ENCODE measurements at places on chromosomes 4 and X.

DNA sequence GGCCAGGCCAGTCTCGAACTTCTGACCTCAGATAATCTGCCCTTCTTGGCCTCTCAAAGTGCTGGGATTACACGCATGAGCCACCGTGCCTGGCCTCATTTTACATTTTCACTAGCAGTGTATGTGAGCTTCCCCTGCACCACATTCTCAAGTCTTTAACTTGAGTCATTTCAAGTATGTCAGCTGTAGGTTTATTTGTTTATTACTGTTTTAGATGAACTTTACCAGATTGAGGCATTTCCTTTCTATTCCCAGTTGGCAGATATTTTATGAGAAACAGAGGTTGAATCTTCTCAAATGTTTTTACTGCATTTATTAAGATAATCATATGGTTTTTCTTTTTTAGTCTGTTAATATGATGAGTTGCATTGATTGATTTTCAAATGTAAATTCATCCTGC is 114.6 kb upstream of the SH3RF1 start:
- no peak for DNase-seq

- DNase-seq: no peak
These were observed 246.5 kb upstream of the SFRP2 start for GRCh38 chr4:154035341-154035740.

DNA sequence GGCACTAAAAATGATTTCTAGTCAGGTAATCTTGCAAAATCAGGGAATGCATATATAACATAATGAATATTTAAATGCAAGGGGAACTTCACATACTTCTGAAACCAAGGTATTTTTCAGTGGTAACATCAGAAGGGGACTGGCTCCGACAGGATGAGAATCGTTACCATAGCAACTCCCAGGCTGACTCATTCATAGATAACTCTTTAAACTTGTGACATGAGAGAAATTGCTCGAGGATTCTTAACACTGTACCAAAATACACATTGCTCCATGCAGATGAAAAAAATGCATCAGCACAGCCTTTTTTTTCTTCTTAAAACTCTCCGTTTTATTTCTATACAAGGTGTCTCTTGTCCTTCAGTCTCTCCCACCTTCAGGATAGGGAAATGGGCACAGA is 114.3 kb downstream of the GABRB1 start:
- no peak for DNase-seq

- no peak for DNase-seq
These were observed 2.7 kb downstream of the SHROOM2 start for GRCh38 chrX:9788911-9789310.

DNA sequence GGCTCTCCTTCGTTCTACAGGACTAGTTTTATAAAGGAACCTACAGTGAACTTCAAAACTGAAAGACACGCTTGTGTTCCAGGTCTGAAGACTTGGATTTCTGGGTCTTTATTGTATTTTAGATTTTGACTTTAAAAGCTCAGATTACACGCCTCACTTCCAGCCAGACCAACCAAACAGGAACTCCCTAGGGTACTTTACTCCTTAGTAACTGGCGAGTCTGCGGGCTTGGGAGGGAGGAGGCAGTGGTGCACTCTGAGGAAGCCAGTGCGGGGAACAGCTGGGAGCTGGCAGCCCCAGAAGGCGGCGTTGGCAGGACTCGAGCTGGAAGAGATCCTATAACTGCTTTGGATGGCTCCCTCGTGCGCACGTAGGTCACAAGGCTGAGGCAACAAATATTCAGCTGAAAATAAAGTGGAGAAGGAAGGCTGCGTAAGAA is 391 bp upstream of the PHKA1 start:
- peak; percentile 52 for DNase-seq

DNA sequence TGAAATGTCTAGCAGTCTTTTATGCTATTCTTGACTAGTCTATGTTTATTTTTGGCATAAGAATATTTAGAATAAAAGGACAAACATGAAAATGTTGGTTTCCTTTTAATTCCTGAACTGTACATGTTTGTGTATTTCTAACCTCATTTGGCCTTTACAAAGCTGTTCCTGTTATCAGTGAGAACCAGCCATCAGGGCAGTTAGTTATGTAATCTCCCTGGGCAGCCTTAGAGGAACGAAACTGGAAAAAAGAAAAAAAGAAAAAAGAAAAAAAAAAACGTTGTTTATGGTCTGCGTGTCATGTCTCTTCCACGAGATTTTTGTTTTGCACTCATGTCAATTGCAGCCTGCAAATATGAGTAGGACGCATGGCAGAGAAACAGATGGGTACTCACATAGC is 193.7 kb downstream of the MAGEB5 start:
- DNase-seq: peak; percentile 28

DNA sequence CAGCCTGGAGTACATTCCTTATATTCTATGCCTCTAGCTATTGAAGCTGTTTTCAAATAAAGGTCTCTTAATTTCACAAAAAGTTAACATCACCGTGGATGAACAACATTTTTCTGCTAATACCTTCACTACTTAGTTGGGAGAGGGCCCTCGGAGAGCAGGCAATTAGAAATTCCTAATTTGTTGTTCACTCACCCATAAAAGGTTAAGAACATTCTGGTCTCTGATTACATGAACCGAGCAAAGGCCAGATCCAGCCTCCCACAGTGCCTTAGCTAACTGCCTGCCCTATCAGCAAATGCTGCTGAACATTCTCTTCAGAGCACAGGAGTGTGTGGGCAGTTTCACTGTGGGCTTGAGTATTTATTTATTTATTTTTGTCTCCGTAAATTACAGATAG is 36.0 kb upstream of the TTC29 start:
- DNase-seq: no peak

DNA sequence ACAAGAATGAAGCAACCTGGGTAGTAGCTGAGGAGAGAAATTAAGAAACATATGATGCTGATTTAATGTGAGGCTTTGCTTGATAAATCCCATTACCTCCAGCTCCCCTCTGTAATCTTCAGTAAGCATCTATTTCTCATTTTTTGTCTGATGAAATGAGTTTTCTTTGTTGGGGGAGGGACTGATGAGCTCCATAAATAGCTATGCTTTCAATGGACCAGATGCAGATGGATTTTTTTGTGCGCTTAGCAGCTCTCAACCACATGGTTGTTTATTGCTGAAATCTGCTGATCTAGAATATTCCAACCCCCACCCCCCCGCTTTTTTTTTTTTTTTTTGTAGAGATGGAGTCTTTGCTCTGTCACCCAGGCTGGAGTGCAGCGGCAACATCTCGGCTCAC is 1082.0 kb downstream of the RAPGEF2 start:
- DNase-seq: no peak

GRCh38 chrX:51776851-51777250 is 33.6 kb downstream of the GSPT2 start:
- no peak for DNase-seq

DNA sequence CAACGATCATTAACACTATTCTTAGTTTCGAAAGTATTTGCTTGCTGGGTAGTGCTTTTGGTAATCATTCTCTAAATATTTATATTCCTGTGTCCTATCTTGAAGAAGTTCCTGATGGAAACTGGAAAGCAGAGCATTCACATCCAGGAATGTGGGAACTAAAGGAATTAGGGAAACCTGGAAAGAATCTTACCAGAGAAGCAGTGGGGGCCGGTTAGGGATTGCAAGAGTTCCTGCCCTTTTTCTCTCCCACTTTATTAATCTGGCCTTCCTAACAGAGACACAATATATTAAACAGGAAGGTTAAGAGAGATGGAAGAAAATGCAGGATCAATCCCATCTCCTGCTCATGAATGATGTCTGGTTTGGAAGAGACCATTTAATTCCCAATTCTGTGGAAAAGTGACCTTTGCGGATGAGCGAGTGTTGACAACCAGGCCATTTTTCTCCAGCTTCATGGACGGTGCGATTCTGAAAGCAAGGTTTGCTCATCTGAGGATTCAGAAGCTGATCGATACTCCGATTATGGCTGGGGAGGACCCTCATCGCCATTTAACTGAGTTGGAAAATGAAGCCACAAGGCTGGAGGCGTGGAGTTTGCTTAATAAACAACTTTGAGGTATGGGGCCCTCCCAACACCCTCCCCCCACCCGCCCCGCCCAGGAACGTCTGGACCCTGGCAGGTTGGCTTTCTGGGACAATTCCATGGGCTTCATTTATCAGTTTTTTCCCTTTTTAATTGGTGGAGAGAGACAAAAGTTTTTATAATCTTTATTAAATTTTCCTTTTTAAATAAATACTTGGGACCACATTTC is 52.3 kb downstream of the C4orf51 start:
- DNase-seq: peak; percentile 35

DNA sequence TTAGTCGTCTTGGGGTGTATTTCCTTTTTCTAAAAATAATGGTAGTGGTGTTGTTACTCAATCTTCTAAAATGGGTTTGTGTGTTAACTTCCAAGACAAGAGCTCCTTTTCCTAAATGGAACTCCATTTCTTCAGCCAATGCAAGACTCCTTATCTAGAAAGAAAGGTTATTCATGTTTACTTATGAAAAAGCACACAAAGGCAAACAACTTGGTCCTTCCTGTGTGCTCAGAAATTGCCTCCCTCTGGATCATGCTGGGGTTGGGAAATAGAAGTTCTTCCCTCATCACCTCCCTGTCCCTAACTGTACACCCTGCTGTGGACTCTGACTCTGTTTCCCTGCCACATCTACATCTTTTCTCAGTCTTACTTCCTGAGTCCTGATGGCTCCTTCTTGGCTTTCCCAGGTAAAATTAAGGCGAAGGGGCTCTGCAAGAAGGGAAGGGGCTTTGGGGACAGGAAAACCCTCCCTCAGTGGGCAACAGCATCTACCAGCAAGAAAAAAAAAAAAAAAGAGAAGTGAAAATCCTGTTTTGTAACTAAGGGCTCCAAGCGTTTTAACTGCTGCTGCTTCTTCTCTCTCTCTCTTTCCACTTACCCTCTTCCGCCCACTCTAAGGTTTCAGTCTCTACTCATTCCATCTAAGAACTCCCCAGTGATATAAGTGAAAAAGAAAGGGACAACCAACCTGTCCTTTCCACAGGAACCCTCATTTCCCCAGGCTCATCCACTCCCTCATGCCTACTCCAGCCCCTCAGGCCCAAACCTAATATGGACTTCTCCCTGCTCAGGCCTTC is 19.8 kb upstream of the TASL start:
- no peak for DNase-seq

DNA sequence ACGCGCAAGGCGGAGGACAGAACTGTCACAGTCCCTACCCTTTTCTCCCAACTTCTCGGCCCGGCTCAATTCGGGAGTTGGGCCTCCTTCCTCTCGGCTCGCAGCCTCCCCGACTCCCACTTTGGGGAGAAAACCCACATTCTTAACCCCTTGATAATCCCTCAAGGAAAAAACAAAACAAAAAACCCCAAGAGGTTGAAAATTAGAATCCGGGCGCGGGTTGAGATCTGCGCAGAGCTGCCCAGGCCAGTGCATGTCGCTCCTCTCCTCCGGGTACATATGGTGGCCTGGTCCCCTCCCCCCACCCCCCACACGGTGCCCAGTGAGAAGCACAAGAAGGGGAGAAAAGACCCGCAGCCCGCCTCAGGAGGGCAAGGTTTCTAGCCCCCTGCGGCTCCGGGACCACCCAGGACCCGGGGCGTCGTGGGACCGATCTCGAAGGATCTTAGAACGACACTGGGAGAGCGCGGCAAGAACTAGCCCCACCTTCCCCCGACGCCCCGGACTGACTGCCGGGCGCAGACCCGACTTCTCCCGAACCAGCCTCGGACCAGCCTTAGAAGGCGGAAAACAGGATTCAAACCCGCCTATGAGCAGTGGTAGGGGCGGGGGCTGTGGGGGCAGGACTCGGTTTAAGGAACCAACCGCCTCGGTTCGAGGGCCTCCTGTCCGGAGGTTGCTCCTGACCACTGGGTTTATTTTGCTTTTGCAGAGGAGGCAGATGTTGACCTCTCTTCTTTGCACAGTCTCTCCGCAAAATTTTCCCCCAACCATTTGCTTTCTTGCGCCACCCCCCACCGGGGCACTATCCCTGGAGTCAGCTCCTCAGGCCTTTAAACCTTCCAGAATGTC is 2.5 kb upstream of the PDGFRA start:
- DNase-seq: no peak

- DNase-seq: no peak
These were observed 8.8 kb upstream of the TMEM128 start for GRCh38 chr4:4256799-4257198.

DNA sequence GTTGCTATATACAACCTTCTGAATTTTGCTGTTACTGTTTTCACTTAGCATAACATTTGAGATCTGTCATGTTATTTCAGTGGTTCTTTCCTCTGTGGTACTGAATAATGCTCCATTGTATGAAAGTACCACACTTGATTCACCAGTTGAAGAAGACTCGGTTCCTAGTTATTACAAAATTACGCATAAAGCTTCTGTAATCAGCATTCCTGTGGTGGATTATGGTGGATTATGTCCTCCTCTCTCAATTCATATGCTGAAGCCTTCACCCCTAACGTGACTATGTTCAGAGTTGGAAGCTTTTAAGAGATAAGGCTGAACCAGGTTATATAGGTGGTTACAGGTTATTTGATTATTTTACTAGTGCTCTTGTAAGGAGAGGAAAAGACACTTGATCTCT is 2143.5 kb upstream of the AGA start:
- DNase-seq: no peak

DNA sequence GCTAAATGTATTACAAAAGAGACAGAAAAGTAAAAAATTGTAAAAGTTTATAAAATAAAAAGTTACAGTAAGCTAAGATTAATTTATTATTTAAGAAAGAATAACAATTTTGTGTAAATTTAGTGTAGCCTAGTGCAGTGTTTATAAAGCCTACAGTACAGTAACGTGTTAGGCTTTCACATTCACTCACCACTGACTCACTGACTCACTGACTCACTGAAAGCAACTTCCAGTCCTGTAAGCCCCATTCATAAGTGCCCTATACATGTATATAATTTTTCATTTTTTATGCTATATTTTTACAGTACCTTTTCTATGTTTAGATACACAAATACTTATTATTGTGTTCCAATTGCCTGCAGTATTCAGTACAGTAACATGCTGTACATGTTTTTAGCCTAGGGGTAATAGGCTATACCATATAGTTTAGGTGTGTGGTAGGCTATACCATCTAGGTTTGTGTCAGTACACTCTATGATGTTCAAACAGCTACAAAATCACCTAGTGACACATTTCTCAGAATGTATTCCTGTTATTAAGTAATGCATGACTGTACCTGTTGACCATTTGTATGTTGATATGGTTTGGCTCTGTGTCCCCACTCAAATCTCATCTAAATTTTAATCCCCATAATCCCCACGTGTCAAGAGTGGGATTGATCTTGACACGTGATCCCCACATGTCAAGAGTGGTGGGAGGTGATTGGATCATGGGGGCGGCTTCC is 57.9 kb downstream of the CFAP299 start:
- DNase-seq: no peak

- DNase-seq: no peak
These were observed 120.5 kb upstream of the FAT1 start for GRCh38 chr4:186844059-186844681.

- no peak for DNase-seq
These were observed 60.1 kb downstream of the LRP2BP start for GRCh38 chr4:185335579-185335978.

- no peak for DNase-seq
These were observed 10.5 kb downstream of the VAMP7 start for GRCh38 chrX:155891446-155892210.

DNA sequence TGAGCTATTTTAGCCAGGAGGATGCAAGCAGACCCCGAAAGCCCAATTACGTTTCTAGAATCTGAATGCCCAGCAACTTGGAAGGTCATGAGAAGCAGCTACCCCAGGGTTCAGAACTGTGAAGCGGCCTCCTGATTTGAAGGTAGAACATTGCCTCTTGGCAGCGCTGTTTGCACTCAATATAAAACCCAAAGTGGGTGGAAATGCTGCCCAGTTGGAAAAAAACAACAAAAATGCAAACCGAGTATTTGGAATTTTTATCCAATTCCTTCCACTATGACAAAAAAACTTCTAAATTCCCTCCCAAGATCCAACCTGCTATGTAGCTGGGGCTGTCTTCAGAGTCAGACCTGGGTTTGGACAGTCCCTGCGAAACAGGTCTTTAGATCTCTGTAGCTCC is 103.3 kb upstream of the RBPJ start:
- no peak for DNase-seq
